Esophagus muscularis mucosa (tissue), 4 donors: ENCODE measurements at places on chromosomes 5 and 9. TPM values are rescaled to one million over a fixed set of nuclear protein-coding genes. Genes with fewer than 3 reads are reported as not detected.

DNA sequence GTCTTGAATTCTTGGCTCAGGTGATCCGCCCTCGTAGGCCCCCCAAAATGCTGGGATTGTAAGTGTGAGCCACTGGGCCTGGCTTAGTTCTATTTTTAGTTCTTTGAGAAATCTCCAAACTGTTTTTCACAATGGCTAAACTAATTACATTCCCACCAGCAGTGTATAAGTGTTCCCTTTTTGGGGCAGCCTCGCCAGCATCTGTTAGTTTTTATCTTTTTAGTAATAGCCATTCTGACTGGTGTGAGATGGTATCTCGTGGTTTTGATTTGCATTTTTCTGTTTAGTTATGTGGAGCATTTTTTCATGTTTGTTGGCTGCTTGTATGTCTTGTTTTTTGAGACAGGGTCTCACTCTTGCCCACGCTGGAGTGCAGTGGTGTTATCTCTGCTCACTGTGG lies 28.2 kb downstream of the CNOT6 start:
- H3K36me3 ChIP-seq, result no peaks in the 10 kb centered on the region
- H3K4me1 ChIP-seq, result peaks cover 43% of the 10 kb centered on the region
- no peak overlapping the region for H3K27ac ChIP-seq
- DNase-seq, result no peak
- no peaks in the 10 kb centered on the region for H3K27me3 ChIP-seq

- H3K4me3 ChIP-seq, result no peak overlapping the region
- DNase-seq, result no peak
- no peak overlapping the region for H3K27ac ChIP-seq
- no peaks in the 10 kb centered on the region for H3K4me1 ChIP-seq
- H3K36me3 ChIP-seq, result peaks cover 12% of the 10 kb centered on the region
- H3K27me3 ChIP-seq, result no peaks in the 10 kb centered on the region
Observed at GRCh38 chr9:122030357-122030756, 62.8 kb downstream of the TTLL11 start.

- H3K4me1 ChIP-seq, result no peaks in the 10 kb centered on the region
- no peaks in the 10 kb centered on the region for H3K27me3 ChIP-seq
- H3K4me3 ChIP-seq, result no peak overlapping the region
- H3K36me3 ChIP-seq, result no peaks in the 10 kb centered on the region
Observed at GRCh38 chr5:34412736-34413135, 243.4 kb upstream of the RAI14 start.

GRCh38 chr9:21102305-21102704 lies 24.6 kb upstream of the IFNB1 start:
- H3K4me3 ChIP-seq, result no peak overlapping the region
- H3K27me3 ChIP-seq, result no peaks in the 10 kb centered on the region
- DNase-seq, result no peak
- no peaks in the 10 kb centered on the region for H3K4me1 ChIP-seq

DNA sequence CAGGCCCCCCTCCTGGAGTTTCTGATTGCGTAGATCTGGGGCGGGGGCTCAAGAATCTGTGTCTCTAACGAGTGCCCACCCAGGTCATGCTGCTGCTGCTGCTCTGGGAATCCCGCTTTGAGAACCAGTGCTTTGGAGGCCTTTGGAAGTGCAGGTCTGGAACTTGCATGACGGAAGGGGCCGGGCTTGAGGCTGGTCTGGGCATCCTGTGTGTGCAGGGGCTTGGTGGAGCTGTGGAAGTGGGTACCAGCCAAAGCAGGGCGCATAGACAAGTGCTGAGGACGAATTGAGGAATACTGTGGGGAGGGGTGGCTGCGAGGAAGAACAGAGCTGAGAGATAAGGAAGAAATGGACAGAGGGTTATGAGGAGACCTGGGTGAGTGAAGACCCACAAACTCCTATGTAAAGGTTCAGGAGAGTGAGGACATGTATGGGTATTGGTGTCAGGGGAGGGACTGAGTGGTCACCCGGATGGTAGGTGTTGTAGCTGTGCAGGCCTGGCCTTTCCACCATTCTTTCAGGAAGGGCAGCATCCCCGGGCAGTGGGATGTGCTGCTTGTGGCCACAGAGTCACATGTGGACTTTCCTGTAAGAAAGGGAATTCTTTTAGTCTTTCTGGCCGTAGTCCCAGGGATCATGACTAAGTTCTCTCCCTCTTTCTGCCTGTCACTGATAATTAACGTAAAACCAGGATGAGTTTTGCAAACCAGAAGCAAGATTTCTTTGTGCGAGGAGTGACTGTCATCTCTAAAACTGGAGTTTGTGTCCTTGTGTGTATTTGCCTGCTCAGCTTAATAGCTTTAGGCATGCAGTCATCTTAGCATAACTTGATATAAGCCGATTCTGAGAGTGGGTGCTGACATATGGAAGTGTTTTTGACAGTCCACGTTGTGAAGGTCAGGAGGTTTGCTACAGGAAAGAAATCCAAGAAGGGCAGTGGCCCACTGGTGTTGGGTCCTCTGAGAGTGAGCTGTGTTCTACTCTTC lies 43.3 kb upstream of the TJP2 start:
- no peaks in the 10 kb centered on the region for H3K36me3 ChIP-seq
- H3K27ac ChIP-seq, result no peak overlapping the region
- H3K4me1 ChIP-seq, result peaks cover 39% of the 10 kb centered on the region

GRCh38 chr9:124326378-124326777 lies 68.6 kb downstream of the NEK6 start:
- no peaks in the 10 kb centered on the region for H3K27me3 ChIP-seq
- no peaks in the 10 kb centered on the region for H3K4me1 ChIP-seq
- H3K4me3 ChIP-seq, result no peak overlapping the region
- H3K36me3 ChIP-seq, result peaks cover 5% of the 10 kb centered on the region

DNA sequence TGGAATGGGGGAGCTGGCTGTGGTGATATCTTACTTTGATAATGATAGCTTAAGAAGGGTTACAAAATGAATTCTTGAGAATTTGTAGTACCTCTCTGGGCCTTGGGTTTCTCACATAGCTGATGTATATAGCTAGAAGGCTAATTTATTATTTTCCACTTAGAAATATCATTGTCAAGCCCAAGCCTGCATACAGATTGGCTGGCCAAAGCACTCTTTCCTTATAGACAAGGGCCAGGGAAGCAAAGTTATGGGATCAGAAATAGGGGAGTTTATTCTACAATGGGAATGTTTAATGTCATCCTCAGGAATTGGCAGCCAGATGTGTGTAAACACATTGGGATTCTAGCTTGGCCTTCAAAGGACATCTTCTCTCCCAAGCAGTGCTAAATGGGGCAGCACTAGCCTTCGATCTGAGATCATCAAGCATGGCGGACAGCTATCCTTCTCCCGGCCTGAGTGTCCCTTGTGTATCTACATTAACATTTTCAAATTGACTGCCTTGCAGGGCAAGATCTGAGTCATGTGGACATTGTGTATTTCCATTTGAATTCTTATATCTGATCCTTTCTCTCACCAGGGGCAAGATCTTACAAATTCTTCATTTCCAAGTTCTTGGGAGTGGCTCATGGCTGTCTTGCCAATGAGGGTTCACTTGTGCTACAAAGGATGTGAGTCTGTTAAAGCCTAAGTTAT lies 457.2 kb downstream of the ARHGEF28 start:
- no peaks in the 10 kb centered on the region for H3K4me1 ChIP-seq
- no peak overlapping the region for H3K4me3 ChIP-seq

GRCh38 chr5:1156033-1156753 lies 44.3 kb upstream of the SLC12A7 start:
- DNase-seq, result no peak
- peaks cover 16% of the 10 kb centered on the region for H3K4me1 ChIP-seq
- H3K27me3 ChIP-seq, result peaks cover 78% of the 10 kb centered on the region
- H3K36me3 ChIP-seq, result no peaks in the 10 kb centered on the region

- no peaks in the 10 kb centered on the region for H3K4me1 ChIP-seq
- H3K27me3 ChIP-seq, result no peaks in the 10 kb centered on the region
- peak; percentile 83 for DNase-seq
- no peaks in the 10 kb centered on the region for H3K36me3 ChIP-seq
- no peak overlapping the region for H3K4me3 ChIP-seq
Observed at GRCh38 chr5:135654761-135655467, 76.1 kb upstream of the CXCL14 start.

DNA sequence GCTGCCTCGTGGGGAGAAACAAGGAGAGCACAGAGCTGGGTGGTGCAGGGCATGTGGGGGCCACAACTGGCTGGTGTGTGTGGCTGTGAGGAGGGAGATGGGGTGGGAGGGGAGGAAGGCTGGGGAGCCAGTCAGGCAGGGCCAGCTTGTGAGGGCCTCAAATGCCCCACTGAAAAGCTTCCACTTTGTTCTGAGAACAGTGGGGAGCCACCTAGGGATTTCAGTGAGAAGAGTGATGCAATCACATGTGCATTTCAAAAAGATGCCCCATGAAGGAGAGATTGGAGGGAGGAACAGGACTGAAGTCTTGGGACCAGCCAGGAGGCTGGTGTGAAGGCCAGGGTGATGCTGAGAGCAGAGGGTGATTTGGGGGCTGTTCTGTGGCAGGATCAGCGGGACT lies 1.3 kb downstream of the OR13J1 start:
- no peaks in the 10 kb centered on the region for H3K36me3 ChIP-seq
- H3K4me1 ChIP-seq, result no peaks in the 10 kb centered on the region
- H3K27me3 ChIP-seq, result peaks cover 20% of the 10 kb centered on the region
- no peak overlapping the region for H3K27ac ChIP-seq

DNA sequence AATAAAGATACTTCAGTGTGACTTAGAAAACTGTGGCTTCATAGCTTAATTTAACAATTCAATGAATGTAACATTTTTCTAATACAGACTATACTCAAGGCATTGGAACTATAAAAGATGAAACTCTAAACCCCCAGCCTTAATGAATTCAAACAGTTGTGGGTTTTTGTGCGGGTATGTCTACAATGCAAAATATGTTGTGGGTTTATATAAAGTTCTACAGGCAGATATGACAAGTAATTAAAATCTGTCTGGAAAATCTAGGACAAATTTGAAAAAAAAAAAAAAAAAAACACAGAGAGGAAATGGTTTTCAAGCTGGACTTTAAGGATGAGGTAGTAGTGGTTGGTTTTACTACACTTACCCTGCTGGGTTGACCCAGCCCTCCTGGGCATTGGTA lies 467.5 kb upstream of the TLE4 start:
- DNase-seq, result no peak
- no peaks in the 10 kb centered on the region for H3K4me1 ChIP-seq
- H3K27ac ChIP-seq, result no peak overlapping the region
- no peaks in the 10 kb centered on the region for H3K27me3 ChIP-seq
- H3K36me3 ChIP-seq, result no peaks in the 10 kb centered on the region

GRCh38 chr9:26971721-26972120 lies 15.5 kb downstream of the IFT74 start:
- H3K27me3 ChIP-seq, result no peaks in the 10 kb centered on the region
- no peak overlapping the region for H3K4me3 ChIP-seq
- H3K27ac ChIP-seq, result no peak overlapping the region
- H3K4me1 ChIP-seq, result no peaks in the 10 kb centered on the region

- H3K36me3 ChIP-seq, result no peaks in the 10 kb centered on the region
- no peak overlapping the region for H3K4me3 ChIP-seq
- no peak for DNase-seq
- H3K4me1 ChIP-seq, result peaks cover 18% of the 10 kb centered on the region
- H3K27me3 ChIP-seq, result no peaks in the 10 kb centered on the region
Observed at GRCh38 chr5:138967791-138968448, 92.8 kb upstream of the LRRTM2 start.

DNA sequence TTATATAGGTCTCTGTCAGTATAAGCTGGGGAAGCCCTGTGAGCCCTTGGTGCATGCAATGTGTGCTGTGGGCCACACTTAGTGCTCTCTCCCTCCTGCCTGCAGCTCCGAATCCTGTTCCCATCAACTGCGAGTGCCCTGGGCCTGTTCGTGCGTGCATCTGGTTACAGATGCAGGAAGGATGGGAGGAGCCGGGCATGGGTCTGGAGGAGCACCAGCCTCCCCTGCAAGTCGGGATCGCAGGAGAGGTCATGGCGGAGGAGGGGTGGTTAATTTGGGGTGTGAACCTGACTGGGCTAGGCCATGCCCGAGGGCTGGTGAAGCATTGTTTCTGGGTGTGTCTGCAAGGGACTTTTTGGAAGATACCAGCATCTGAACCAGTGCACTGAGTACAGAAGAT lies 274.6 kb upstream of the IRX4 start:
- no peak overlapping the region for H3K27ac ChIP-seq
- H3K4me3 ChIP-seq, result no peak overlapping the region
- H3K36me3 ChIP-seq, result no peaks in the 10 kb centered on the region
- no peak for DNase-seq
- H3K4me1 ChIP-seq, result no peaks in the 10 kb centered on the region

DNA sequence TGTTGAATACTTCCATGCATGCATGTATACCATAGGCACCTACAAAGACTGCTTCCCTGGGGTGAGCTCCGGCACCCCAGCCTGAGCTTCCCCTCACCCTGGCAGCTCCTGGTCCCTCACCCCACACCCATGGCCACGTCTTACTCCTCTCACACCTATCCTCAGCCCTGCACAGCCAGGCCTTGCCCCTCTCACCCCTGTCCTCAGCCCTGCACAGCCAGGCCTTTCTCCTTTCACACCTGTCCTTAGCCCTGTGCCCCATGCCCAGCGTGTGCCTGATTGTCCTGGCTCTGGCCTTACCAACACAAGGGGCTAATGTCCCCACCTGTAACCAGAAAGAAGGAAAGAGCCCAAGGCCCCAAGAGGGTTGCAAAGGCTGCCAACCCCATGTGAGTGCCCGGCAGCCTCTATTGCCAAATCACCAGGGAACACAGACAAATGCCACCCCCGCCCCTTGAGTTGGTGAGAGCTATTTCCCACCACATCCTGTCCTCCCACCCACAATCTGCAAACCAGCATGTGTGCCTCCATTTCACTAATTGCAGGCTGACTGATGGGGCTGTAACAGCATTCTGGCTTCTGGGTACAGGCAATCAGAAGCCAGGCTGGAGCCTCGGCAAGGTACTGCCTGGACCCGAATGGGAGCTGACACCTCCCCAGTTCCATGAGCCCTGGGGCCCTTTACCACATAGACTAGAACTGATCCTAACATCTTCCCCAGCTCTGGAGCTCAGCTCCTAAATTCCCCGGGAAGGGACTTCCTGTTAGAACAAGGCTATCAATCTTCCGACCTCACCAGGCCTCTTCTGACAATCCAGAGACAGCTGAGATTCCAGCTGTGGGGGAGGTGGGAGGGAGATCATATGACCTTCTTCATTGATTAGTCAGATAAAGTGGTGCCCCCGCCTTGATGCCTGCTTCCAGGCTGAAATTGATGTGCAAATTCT lies 78.2 kb downstream of the FAM114A2 start:
- H3K27me3 ChIP-seq, result no peaks in the 10 kb centered on the region
- no peak overlapping the region for H3K27ac ChIP-seq
- no peak for DNase-seq
- no peak overlapping the region for H3K4me3 ChIP-seq
- peaks cover 18% of the 10 kb centered on the region for H3K4me1 ChIP-seq

Gene PDE6A
- total RNA-seq, result not detected

Gene GKAP1
- 13.8 TPM for total RNA-seq

Gene FOXD4
- total RNA-seq, result 0.32 TPM

Gene MORN5
- 3.9 TPM for total RNA-seq

Gene C5orf15
- total RNA-seq, result 26.1 TPM
